Muscle of leg (tissue), 16 donors: ENCODE measurements at places on chromosomes 12 and 14. TPM values are rescaled to one million over a fixed set of nuclear protein-coding genes. Genes with fewer than 3 reads are reported as not detected.

The CLEC2A gene
- not detected for polyA plus RNA-seq

The MYO1H gene
- 0.33 TPM for polyA plus RNA-seq

The OTUB2 gene
- polyA plus RNA-seq, result 0.59 TPM

The CCDC38 gene
- 0.19 TPM for polyA plus RNA-seq

The TAS2R7 gene
- not detected for polyA plus RNA-seq

The OASL gene
- polyA plus RNA-seq, result not detected

The SIX1 gene
- 81.3 TPM for polyA plus RNA-seq

The GPR68 gene
- 0.42 TPM for polyA plus RNA-seq

The CACNA1C gene
- 4.0 TPM for polyA plus RNA-seq

The LRTM2 gene
- 0.14 TPM for polyA plus RNA-seq
